AG20443 (cell line): ENCODE measurements at places on chromosomes 11 and 22.

GRCh38 chr11:82007521-82007920 lies 726.1 kb downstream of the FAM181B start:
- DNase-seq: no peak

DNA sequence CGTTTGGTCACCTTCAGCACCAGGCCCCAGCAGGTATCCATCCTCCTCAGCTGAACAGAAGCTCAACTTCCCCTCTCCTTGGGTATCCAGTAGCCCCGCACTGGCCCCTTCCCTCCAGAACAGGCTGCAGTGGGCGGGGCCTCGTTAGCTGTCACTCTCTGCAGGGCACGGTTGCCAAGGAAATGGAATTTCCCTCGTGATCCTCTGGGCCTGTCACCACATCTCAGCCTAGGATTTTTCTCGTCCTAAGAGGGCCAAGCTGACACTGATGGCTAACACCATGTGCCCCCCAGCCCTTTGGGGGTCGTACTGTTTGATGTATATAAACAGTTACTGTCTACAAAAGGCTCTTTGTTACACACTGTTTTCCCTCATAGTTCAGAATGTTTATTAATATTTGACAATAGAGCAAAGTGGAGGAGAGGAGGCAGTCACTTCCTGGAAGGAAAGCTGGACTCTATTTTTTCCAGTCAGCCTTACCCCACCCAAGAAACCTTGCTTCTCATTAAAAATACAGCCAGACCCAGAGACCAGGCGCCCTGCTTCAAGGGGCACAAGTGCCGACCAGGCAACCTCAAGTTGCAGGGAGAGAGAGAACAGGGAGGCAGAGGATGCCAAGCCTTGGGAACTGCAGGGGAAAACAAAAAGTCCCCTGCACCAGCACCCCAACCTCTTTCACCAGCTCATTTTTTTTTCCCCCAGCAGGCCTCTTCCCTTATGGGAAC lies 44.5 kb downstream of the FEZ1 start:
- DNase-seq: peak; percentile 43

GRCh38 chr11:125918140-125918840 lies 14.0 kb downstream of the DDX25 start:
- no peak for DNase-seq

DNA sequence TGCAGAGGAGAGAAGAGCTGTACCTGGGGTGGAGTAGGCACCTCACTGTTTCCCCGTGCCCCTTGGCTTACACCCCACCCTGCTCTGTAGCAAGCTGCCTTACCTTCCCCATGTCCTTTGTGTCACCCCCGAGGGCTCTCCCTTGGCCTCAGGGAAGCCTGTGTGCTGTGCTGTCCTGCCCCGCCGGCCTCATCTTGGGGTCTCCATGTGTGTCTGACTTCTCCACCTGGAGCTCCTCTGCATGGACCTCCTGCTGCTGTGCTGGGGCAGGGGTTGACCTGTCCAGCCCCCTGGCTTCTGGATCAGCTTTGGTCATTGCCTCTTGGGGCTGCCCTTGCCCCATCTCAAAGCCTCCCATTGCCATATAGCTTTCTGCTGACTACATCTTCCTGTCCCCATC lies 59.8 kb downstream of the OSBP2 start:
- DNase-seq: no peak

- DNase-seq: no peak
Observed at GRCh38 chr11:99079576-99079975, 58.8 kb downstream of the CNTN5 start.

DNA sequence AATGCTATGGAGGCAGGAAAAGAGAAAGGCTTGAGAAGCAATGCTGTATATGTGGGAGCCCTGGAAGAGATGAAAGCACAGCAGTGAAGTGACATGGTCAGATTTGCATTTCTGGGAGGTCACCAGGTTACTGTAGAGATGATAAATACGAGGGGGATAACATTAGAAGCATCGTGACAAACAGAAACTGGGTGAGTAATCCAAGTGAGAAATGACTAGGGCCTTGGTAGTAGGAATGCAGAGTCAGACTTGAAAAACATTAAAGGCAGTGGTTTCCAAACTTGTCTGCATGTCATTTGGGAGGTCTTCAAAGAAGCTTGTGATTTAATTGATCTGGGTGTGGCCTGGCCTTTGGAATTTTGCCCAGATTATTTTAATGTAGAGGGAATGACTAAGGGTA lies 43.9 kb downstream of the CCDC34 start:
- peak; percentile 76 for DNase-seq

DNA sequence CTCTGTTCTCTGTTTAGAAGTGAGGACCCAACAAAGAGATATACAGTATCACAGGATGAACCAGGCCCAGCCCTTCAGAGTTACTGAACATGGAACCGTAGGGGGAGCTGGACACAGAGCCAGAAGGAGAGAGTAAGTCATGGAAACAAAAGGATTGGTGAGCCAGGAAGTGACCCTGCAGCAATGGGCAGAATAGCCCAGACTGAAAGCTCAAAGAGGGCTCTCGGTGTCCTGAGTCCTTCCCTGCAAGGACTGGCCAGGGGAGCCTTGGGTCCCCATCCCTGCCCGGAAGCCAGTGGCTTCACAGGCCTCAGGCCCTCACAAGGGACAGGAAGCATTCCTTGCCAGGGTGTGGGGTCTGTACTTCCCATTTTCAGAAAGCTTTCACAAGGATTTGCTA lies 150.6 kb downstream of the SPATA19 start:
- DNase-seq: no peak

- no peak for DNase-seq
Observed at GRCh38 chr11:110465231-110465630, 35.5 kb downstream of the FDX1 start.

GRCh38 chr22:35411102-35411501 lies 11.2 kb downstream of the MCM5 start:
- DNase-seq: no peak

- no peak for DNase-seq
Observed at GRCh38 chr11:117706322-117706814, 90.6 kb downstream of the DSCAML1 start.

GRCh38 chr22:17829695-17830042 lies 55.4 kb upstream of the BID start:
- DNase-seq: no peak
